HCEC 1CT (cell line): ENCODE measurements at places on chromosomes 7 and 10.

GRCh38 chr10:91022924-91023699 is 102.2 kb upstream of the ANKRD1 start:
- no peak for DNase-seq

GRCh38 chr10:125547010-125547650 is 135.8 kb downstream of the TEX36 start:
- no peak for DNase-seq

DNA sequence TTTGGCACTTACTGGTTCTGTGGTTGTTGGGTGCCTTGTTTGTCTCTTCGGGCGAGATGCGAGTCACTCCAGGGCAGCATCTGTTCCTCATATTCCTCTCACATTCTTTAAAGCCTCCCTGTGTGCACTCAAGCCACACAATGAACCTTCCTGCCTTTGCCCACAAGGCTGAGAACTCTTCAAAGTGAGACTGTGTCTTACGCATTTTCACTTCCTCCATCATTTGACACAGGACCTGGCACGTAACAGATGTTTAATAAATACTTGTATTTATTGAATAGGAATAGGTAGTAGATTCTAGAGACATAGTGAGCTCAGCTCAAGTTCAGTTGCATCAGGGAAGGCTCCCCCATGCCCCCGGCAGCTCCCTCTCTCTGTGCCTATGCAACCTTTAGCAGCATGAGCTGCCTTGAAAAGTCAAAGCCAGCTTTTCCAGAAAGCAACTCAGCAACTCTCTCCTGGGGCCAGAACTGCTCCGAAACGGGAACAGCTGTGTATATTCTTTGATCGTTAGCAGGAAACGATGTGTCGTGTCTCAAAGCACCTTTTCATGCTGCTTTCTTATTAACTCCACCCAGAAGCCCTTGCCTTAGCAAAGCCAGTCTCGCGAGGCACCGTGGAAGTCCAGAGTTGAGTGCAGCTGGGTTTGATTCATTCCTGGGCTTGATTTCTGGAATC is 97.5 kb downstream of the PFKFB3 start:
- DNase-seq, result no peak

- no peak for DNase-seq
Measured at GRCh38 chr10:97960269-97961056, 70.0 kb downstream of the CRTAC1 start.

DNA sequence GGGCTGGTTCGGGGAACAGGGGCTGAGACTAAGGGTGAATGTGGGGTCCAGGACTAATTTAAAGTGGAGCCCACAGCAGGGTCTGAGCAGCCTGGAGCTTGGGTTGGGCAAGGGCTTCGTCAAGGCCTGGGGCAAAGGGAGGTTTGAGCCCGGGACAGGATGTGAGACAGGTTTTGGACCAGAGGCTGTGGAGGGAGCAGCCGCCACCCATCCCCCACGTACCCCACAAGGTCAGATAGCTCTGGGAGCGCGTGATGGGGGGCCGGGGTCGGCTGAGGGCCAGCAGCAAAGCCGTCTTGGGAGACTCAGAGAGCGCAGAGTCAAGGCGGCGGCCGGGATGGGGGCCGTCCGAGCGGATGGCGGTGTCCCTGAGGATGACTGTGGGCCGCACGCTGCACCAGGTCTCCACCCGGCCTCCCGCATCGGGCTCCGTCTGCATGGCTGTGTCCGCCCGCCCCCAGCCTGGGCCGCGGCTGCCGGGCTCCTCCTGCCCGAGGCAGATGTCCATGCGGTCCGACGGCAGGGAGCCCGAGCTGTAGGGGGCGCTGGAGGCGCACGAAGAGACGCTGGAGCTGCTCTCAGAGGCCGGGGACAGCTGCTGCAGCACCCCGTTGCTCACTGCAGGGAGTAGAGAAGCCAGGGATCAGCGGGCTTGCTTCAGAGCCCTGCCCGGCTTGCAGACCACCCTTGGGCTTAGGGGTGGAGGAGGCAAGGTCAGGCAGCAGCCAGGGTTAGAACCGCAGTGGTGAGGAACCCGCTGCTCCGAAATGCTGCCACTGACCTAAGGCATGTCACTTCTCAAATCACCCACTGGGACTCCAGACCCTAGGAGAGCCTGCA is 12.1 kb downstream of the PDZD7 start:
- DNase-seq, result peak; percentile 82

- DNase-seq, result no peak
Measured at GRCh38 chr10:12799714-12800113, 201.8 kb downstream of the CCDC3 start.

DNA sequence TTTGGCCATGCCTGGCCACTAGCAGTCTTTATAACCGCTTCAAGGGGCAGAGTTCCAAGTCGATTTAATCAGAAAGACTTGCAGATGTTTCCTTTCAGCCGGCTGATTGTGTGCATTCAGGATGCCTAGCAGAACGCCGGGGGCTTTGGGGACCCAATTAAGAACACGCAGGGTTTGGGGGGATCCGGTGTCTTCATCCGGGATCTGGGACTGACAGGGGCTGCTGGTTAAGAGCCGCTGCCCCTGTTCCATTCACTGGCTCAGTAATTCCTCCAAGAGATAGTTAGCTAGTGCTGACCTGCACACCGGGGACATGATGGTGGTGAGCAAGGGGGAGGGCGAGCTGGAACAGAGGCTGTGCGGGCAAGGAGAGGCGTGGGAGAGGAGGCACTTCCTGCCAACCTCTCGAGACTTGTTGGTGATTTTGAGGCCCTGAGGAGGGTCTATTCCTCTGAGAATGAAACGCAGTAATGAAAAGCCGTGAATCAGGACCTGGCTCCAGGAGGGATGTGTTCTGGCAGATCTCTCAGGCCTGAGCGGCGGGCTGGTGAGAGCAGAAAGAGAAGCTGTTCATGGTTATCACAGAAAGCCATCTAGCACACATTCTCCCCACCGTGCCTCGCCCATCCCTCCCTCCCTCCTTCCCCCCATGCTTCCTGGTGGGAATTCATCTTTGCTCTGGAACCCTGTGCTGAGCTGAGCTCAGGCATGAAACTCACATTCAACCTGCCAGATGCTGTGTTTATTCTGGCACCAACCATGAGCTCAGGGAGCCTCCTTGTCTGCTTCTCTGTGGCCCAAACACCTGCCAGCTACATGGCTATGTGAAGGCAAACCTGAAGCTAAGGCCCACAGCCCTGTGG is 152.0 kb downstream of the CCDC3 start:
- DNase-seq, result no peak

DNA sequence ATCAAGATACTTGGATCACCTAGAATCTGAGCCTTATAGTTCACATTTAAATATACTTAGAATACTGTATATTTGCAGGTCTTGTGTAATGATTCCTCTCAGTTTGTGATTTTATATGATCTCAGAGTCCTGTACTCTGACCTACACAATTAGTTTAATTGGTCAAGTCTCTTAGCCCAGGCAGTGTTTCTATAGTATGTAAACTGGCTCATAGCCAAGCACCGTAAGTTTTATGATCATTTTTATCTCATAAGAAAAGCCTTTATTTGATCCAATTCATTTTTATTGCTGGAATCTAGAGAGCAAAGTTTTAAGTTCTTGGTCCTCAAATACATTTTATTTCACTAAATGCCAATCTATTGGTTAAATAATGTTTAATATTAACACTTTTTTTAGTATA is 242.2 kb downstream of the MALRD1 start:
- no peak for DNase-seq

DNA sequence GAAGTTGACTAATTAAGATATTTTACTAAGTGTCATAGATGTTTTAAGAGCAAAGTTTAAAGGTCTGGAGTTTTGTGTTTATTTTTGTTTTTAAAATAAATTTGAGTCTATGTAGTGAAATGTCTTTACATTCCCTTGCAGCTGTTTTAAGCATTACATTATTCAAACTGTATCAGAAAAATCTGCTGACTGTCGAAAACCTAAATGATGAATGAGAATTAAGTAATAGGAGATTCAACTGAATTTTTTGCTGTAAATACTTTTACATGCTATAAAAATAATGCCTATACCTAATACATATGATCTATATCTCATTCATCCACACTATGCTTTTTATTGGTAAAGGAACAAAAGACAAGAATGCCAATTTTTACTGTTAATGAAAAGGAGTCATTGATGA is 227.2 kb downstream of the CSTF2T start:
- DNase-seq, result no peak

- DNase-seq, result no peak
Measured at GRCh38 chr7:63037242-63037641, 961.4 kb upstream of the ZNF722 start.

DNA sequence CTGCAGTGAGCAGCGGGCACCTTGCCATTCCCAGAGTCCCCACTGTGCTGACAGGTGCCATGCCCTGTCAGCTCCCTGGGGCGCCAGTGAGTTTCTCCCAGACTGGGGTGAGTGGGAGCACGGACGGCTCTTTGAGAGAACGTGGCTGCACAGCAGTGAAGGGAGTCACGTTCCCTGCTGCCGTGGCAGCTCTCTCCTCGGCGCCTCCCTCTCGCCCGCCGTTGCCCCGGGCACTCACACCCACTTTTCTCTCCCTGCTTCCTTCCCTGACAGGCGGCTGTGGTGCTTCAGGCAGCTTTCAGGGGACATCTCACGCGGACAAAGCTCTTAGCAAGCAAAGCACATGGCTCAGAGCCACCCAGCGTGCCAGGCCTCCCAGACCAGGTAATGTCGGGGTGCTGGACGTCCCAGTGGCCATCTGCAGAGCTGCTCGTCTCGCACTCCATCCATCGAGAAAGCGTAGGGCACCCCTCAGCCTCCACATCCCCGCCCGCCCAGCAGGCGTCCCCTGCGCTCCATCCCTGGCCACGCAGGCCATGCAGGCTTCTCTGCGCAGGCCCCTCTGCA is 27.1 kb upstream of the TTYH3 start:
- no peak for DNase-seq

GRCh38 chr7:28835800-28836199 is 122.3 kb downstream of the TRIL start:
- peak; percentile 70 for DNase-seq

GRCh38 chr7:149205690-149206381 is 10.5 kb downstream of the ZNF282 start:
- no peak for DNase-seq

DNA sequence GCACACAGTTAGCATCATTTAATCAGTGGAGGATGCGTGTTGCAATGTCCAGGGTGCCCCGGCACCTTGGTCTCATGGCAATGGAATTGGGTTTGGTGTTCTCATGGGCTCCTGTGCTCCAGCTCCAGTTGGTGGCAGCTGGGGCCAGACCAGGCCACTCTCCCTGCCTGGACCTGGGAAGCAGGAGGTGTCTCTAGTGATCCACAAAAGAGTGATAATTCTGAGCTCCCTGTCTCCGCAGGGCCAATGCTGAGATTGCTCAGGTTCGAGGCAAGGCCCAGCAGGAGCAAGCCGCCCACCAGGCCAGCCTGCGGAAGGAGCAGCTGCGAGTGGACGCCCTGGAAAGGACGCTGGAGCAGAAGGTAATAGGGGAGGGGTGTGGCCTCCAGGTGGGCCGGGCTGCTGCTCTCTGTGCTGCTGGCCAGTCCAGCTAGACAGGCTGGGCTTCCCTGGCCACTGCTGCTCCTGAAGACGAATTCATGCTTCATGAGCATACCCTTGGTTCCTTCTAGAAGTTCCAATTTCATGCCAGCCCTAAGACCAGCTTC is 21.7 kb upstream of the BTBD16 start:
- DNase-seq, result no peak

- DNase-seq, result no peak
Measured at GRCh38 chr10:130807721-130808120, 503.8 kb downstream of the TCERG1L start.

DNA sequence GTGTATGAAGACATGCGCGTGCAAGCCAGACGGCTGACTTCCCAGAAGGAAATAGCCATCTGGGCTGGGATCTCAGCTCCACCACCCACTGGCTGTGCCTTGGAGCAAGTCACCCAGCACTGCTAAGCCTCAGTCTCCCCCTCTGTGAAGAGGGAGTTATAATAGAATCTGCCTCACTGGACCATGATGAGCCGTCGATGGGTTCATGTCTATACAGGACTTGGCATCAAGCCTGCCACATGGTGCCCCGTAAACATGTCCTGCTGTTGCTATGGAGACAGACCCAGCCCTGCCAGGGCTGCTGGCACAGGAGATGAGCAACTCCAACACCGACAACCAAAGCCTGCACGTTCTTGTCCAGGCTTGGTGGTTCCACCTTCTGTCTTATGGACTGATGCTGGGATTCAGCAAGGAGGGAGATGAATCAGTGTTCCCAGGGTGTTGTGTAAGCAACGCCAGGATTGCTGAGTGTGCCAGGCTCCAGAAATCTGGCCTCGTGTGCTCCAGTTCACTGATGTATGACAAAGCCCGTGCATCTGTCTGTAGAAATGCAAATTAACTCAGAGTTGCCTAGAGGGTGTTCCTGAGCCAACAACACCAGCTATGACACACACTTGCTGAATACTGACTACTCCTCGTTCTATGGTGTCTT is 5.6 kb downstream of the GPR15LG start:
- DNase-seq, result peak; percentile 53

- DNase-seq, result no peak
Measured at GRCh38 chr7:117085275-117085674, 132.0 kb downstream of the ST7 start.

GRCh38 chr7:120588416-120588815 is 269.5 kb downstream of the TSPAN12 start:
- DNase-seq, result no peak

DNA sequence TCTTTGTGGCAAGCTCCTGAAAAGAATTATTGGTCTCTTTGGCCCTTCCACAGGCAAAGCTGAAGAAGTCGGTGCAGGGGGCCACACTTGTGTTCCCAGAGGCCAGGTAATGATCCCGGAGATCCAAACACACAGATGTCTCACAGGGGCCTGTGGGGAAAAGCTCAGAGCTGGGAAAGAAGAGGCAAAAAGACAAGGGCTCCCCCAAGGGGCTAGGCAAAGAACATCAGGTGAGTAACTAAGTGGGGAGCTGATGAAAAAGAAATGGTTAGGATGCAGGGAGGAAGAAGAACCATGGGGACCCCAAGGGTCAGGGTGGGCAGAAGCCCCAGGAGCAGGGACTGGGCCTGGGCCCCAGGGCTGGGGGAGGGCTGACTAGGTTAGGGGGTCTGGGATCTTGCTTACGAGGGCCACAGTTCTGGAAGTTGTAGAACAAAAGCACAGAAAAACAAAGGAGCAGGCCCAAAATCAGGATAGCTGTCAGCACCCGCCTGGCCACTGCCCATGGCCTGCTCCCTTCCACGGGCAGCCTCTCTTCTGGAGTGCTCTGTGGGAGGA is 1.1 kb downstream of the KEL start:
- DNase-seq, result no peak

DNA sequence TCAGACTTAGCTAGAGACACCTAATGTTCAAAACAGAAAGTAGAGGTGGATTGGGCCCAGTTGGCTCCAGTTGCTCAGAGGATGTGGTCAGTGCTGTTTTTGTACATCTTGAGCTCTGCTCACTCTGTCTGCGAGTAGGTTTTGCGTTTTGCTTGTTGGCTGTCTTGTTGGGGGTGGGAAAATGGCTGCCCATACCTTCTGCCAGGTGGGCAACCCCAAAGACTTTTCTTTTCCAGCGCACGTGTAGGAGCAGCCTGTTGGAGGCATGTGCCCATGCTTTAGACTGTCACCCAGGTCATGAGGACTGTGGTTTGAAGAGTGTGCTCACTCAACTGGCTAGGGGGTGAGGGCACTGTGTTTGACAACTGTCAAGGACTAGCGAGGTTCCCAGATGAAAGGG is 73.9 kb downstream of the KAT6B start:
- no peak for DNase-seq

GRCh38 chr10:14529351-14529750 is 198.6 kb upstream of the FRMD4A start:
- no peak for DNase-seq

- no peak for DNase-seq
Measured at GRCh38 chr10:129859536-129859935, 104.5 kb downstream of the EBF3 start.
